ENCODE measurements at places on chromosomes 11 and 22.

- no peak for DNase-seq
Measured at GRCh38 chr11:119047205-119047604, 9.8 kb downstream of the HYOU1 start.

GRCh38 chr22:49021926-49022815, 805.5 kb downstream of the BRD1 start:
- no peak for DNase-seq

DNA sequence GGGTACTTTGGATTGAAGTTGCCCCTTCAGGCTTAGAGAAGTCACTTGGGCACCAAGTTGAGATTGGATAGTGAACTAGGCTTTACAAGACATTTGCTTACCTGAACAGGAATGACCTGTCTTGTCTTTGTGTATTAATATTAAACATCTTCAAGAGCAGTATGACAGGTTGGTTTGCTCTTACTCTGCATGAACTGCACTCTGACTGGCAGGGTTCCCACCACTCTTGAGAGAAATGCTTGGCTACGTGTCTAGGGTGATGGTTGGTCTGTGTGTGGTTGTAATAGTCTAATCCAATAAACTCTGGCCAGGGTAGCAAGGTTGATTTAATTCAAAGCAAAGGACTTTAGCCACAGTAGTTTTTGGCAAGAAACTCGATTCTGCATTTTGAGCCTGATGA, 20.1 kb upstream of the SPTBN2 start:
- DNase-seq, result no peak

DNA sequence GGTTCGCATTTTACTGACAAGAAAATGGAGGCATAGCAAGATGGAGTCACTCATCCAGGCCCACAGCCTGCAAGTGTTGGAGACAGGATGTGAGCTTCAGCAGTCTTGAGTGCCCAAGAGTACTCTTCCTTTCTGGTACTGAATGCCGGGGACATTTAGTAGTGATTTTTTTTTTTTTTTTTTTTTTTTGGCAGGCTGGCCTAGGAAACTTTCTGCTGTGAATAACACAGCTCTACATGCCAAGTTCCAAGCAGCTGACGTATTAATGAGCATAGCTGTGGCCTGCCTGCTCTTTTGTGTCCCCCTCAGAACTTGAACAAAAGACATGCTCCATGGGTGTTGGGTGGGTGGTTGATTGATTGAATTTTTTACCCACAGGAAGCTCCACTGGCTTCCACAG, 195.5 kb upstream of the CADM1 start:
- DNase-seq, result no peak

GRCh38 chr22:22366537-22366936, 122.0 kb downstream of the VPREB1 start:
- no peak for DNase-seq

DNA sequence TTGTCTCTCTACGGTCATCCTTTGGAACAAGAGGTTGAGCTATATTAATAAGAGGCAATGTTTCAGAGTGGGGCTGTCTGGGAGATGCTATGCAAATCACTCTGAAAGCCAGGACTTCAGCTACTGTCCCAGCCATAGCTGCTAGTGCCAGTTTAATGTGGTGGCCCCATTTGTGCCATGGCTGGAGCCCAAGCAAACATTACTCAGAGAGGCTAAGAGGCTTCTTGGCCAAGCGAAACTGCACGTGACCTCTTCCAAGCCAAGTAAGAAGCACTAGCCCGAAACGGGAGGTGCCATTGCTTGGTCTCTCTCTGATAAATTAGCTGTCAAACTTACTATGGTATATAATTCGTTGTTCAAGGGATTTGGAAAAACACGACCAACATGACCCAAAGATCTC, 50.4 kb upstream of the TBCEL start:
- no peak for DNase-seq

DNA sequence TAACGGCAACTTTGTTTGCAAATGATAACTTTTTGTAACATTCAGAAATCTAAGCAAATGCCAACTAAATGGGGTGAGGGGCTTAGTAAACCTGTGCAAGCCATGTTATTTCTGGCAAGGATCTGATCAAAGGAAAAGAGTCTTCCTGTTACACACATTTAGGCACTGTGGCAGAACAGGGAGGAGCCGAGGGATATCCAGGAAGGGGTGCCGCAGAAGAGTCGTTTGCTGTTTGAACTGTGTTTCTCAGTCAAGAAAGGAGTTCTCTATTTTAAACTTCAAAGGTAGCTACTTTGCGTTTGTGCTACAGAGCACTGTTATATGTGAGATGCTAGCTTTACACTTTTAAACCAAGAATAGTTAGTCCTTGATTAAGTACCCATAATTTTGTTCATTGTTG, 175.5 kb downstream of the ETS1 start:
- no peak for DNase-seq

- DNase-seq, result no peak
Measured at GRCh38 chr11:71170624-71171423, 81.6 kb downstream of the SHANK2 start.

DNA sequence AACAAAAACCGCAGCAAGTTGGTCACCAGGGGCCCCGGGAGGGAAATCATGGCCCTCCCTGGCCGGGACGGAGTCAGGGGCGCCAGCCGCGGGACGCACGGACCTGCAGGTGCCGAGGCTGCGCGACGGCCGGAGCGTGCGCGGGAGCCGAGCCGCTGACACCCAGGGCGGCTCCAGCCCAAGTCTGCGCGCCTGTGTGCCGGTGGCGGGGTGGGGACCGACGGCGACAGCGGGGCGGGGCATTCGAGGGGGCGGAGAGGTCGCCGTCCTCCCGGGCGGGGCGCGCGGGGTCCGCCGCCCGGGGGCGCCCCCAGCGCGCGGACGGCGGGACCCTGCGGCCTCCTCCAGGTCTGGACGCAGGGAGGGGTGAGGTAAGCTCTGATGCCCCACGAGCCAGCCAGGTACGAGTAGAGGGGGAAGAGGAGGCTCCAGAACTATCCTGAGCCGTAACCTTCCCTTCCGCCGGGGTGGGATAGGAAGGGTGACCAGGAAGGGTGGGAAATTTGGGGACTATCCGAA, at the start of gene ESAM:
Gene ESAM (minus strand): TSS at position 186 of the 519 bp plus-strand sequence. CDS start 136 bp downstream, at position 50.
- DNase-seq, result peak; percentile 47

DNA sequence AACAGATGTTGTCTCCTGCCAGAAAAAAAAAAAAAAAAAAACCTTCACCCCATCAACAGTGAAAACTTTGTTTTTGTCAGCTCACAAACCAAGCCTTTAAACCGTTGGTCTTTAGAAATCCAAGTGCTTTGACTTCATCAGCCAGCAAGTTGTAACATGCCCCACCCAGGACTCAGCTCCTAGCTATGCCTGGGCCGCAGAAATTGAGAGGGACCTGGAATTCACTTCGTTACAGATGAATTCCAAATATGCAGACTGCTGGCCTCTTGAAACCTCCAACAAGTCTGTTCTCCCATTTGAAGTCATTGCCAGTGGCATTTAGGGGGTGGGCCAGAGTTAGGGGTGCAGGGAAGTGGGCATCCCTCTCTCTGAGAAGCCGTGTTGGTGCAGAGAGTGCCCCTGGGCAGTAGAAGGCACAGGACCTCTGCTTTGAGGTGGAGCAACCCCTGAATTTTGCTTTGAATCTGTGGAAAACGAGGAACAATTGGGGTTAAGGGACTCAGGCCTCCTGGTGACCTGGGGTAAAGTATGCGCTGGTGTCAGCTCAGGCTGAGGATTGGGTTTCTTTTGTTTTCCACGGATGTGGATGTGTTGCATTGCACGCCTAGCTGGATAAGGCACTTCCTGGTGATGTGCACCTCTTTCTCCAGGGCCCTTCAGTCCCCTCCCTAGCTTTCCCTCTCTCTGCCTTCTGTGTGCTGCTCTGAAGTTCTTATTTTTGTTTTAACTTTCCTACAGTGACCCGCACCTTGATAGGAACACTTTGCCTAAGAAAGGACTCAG, 109.5 kb downstream of the DBX1 start:
- no peak for DNase-seq

DNA sequence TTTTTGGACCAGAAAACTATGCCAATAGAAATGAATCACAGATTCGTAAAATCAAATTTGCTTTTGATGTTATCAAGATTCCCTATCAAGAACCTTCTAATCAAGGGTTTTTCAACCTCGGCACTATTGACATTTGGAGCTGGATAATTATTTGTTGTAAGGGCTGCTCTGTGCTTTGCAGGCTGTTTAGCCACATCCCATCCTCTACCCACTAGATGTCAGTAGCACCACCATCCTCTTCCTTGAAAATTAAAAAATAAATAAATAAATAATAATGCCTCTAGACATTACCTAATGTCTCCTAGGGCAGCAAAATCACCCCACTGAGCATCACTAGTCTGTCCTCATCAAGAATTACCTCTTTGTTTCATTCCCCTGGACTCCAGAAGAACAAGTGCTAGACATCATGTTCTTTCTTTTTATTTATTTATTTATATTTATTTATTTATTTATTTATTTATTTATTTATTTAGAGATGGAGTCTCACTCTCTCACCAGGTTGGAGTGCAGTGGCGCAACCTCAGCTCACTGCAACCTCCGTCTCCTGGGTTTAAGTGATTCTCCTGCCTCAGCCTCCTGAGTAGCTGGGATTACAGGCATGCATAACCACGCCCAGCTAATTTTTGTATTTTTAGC, 744.7 kb downstream of the KCNA4 start:
- no peak for DNase-seq

- DNase-seq, result peak; percentile 23
Measured at GRCh38 chr22:41517172-41518047, 26.9 kb downstream of the POLR3H start.

GRCh38 chr22:30861131-30861530, 107.4 kb downstream of the MORC2 start:
- no peak for DNase-seq

- DNase-seq, result no peak
Measured at GRCh38 chr11:27830206-27830605, 130.0 kb upstream of the BDNF start.

- no peak for DNase-seq
Measured at GRCh38 chr22:49998718-49999062, 13.9 kb downstream of the IL17REL start.

- DNase-seq, result no peak
Measured at GRCh38 chr22:39176143-39176713, 23.7 kb upstream of the CBX7 start.

DNA sequence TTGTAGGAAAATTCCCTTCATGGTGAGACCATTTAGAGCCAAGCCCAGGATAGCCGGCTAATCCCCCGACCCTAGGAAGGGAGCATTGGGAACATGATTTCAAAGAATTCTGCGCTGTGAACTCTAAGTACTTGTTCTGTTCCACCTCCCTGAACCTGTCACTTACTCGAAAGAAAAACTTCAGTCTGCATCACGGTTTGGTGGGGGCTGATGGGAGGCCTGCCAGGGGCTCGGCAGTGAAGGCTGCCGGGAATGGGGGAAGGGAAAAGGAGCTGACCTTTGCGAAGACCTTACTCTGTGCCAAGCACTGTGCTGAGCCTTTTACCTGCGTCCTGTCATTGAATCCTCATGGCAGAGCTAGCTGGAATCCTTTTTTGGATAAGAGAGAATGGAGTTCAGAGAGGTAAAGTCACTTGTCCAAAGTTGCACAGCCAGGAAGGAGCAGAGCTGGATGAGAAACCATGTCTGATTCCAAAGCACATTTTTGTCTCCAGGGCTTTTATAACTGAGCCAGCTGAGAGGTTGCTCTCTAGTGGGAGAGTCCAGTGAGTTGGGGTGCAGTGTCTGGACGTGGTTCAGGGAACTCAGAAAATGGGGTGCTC, 15.4 kb downstream of the RASD2 start:
- DNase-seq, result no peak

DNA sequence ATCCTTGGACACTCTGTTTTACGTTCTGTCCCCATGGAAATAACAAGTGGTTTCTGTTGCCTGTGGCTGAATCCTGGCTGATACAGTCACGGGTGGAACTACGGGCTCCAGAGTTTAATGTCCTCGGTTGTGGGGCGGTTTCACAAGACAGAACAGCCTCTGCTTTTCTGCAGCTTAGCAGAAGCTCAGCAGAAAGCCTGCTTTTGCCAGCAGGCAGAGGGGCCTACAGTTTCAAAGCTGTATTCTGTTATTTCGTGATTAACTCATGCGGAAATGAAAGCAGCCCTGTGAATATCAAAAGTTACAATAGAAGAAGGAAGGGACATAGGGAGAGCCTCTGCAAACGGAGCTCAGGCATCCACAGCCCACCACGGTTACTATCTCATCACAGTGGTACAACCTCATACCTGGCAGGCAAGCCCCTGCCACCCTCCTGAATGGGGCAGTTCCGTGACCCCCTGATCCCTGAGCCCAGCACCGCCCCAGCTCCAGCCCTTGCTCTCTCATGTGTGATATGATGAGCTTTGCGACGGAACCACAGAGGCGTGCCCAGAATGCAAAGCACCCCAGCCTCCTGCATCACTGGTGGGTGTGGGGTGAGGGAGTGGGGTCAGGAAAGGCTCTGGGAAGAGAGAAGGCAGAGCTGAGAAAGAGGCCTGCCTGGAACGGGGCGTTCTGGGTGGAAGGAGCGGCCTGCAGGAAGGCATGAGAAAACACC, 360.6 kb downstream of the BRD1 start:
- no peak for DNase-seq

GRCh38 chr11:75078233-75078632, 18.4 kb downstream of the OR2AT4 start:
- no peak for DNase-seq

DNA sequence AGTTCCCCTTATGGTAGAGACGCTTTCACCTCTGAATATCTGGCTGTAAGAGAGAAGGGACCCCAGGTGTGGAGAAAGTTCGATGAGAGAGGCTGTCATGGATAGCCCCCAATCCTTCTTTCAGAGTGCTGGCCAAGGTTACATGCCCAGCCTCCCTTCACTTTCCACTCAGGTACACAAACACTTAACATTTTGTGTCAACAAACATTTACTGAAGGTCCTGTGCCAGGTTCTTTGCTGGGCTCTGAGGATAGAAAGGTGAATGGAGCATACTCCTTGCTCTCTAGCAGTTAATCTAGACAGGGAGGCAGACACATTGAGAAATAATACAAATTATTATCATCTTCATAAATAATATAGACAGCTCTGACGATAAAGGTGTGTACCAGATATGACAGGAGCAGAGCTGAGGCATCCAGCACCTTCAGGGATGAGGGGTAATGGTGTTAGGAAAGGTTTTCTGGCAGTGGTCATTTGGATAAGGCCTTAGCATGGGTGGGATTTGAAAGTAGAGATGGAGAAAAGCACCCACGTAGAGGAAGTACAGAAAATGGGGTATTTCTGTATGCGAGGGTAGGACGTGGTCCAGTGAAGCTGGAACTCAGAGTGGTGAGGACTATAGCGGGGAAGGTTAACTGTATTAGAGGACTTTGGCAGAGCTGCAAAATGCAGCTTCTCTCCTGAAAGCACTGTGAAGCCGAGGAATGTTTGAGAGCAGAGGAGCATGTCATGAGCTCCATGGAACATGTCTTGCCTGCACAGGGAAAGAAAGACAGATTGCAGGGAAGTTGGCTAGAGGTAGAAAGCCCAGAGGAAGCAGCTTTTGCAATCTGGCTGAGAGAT, 19.6 kb downstream of the PPFIBP2 start:
- DNase-seq, result no peak

GRCh38 chr22:28148816-28149465, 229.9 kb upstream of the PITPNB start:
- no peak for DNase-seq
